Progenitor cell of endocrine pancreas (in vitro differentiated cells): ENCODE measurements at places on chromosomes 4 and X.
A peak's percentile ranks its signal among the peaks of the same experiment; 100 is the strongest.

- DNase-seq: no peak
These were observed 29.3 kb upstream of the UGT2B7 start for GRCh38 chr4:69066945-69067344.

DNA sequence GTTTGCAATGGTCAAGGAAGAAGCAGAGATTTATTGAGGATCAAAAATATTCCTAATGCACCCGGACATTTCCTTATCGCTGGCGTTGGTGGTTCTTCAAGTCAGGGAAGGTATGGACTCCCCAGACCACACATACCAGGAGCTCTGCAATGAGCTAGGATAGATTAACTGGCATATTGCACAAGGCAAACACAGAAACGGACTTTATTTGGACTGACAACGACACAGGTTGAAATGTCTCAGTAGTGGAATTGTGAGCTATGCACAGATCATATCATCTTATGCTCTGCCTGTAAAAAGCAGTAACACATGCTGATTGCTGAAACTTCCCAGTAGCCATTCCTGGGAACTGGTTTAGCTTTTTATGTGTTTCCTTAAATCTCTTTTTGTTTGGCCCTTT is 1.7 kb downstream of the TSPAN7 start:
- DNase-seq: no peak

GRCh38 chr4:16759931-16760582 is 138.4 kb downstream of the LDB2 start:
- no peak for DNase-seq

DNA sequence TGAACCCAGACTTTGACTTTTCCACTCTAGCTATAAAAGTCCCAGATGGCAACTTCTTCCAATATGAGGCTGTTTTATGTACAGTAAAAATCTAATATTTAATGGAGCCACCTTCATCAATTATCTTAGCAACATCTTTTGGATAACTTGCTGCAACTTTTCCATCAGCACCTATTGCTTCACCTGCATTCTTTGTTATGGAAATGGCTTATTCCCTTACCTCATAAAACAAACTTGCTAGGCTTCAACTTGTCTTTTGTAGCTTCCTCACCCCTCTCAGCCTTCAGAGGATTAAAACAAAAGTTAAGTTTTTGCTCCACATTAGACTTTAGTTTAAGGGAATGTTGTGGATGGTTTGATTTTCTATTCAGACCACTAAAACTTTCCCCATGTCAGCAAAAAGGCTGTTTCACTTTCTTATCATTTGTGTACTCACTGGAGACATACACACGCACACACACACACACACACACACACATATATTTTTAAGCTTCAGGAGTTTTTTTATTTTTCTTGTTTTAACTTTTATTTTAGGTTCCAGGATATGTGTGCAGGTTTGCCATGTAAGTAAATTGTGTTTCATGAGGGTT is 1296.1 kb upstream of the PABPC4L start:
- no peak for DNase-seq

DNA sequence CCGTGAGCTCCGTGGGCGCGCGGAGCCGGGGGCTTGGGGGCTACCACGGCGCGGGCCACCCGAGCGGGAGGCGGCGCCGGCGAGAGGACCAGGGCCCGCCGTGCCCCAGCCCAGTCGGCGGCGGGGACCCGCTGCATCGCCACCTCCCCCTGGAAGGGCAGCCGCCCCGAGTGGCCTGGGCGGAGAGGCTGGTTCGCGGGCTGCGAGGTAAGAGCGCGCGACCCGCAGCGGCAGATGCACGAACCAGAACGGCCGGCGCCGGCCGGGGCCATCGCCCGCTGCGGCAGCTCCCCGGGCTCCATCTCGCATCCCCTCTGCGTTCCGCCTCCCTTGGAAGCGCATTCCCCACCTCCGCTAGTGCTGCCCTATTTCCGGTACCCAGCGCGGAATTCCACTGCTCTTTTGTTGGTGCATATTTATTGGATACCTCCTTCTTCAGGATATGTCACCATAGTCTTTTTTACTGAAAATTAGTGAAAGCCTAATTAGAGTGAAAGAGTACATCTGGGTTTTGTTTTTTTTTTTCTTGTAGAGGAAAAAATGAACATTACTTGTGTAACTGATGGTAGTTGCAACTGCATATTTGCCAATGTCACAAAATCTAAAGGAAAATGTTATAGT is 797 bp downstream of the PKD2 start:
- peak; percentile 34 for DNase-seq

- DNase-seq: no peak
These were observed 157.3 kb downstream of the AASDH start for GRCh38 chr4:56229947-56230346.

- no peak for DNase-seq
These were observed 161.6 kb downstream of the SMIM20 start for GRCh38 chr4:26075583-26075982.

DNA sequence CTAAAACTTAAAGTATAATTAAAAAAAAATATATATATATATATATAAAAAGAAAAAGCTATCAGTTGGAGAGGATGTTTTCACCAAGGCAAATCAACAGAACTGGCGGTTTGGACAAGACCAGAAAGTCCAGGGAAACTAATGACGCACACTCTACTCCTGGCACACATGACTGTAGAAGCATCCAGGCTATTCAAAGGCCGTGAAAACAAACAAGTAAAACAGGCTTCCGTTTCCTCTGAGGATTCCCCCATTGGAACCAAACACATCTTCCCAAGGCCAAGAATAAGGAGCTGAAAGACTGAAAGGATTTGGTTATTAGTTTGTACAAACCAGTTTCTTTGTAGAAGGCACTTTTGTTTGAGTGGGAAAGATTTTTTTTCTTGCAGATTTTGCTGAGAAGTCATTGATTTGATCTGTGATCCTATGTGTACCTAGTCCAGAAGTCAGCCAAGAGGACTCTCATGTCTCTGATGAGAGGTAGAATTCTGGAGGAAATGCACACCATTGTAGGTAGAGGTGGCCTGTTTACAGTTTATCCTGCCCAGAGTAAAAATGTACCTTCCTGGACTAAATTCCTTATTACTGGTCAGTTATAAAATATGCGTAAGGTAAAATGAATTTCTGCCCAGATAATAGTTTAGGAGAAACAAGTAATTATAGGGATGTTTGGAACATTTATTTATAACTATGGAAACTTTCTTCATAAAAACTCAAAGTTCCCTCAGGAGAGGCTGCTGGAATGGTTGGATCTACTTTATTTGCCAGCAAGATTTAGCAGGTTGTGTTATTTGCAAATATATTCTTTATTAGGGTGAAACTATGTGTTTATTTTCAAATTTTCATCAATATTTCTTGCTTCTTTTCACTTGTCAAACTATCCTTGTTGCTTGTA is 66.5 kb downstream of the DMP1 start:
- DNase-seq: no peak

GRCh38 chr4:1509366-1509765 is 103.1 kb upstream of the NKX1-1 start:
- DNase-seq: no peak

DNA sequence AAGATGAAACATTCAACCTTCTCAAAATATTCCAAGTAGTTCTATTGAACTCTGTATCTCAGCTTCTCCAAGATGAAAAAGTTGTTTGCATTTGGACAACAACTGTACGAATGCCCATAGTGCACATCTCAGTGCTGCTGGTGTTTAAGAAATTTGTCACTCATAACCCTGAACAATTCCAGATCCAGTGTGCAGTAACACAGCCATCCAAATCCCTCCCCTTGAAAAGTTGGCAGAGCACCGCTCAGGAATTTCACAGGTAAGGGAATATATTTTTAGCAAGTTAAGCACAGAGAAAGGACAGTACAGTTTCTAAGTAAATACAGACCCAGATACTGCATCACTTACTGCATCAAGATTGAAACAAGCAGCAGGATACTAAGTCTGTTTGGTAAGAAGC is 104.7 kb downstream of the CNOT6L start:
- no peak for DNase-seq

DNA sequence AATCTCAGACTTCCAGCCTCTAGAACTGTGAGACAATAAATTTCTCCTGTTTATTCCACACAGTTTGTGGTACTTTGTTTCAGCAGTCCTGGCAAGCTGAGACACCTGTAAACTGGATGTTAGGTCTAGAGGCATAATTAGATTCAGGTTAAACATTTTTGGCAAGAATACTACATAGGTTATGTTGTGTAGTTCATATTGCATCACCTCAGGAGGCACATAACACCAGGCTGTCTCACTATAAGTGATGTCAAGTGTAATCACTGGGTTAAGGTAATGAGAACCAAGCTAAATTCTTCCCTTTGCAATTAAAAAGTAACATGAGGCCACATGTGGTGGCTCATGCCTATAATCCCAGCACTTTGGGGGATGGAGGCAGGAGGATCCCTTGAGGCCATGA is 214.2 kb downstream of the ZNF674 start:
- DNase-seq: no peak

DNA sequence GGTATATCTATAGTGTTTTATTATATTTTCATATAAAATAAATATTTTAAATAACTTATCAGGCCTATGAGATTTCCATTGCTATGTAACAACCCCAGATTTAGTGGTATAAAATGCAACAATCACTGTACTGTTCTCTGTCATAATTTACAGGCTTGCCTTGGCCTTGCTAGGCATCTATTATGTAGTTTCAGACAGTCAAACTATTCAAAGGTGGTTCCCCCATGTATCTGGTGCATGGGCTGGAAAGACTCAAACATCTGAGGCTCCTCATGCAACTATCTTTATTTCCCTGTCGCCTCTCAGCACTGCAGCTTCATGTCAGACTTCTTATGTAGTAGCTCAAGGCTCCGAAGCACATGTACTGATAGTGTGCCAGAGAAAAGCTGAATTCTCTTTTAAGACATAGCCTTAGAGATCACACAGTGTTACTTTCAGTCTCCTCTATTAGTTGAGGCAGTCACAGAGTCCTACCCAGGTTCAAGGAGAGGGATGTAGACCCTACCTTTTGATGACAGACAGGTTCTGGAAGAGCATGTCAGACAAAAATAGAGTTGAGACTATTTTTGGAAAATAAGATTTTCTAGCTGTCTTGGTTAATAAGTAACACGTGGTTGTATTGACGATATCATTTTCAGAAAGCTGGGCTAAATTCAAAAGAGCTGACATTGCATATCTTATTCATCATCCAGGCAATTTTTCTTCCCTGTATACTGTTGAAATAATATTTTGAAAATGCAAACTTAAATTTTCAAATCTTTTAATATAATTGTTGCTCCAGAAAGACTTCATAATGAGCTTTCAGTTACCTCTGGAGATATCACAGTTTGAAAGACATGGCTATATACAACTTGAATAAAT is 19.4 kb downstream of the MTTP start:
- DNase-seq: no peak

GRCh38 chr4:153297116-153297515 is 47.4 kb upstream of the MND1 start:
- no peak for DNase-seq

- DNase-seq: no peak
These were observed 890 bp downstream of the DCAF16 start for GRCh38 chr4:17809667-17810066.

- no peak for DNase-seq
These were observed 366.5 kb downstream of the FAT4 start for GRCh38 chr4:125681240-125681639.

- no peak for DNase-seq
These were observed 19.2 kb downstream of the DCUN1D4 start for GRCh38 chr4:51862199-51862598.

DNA sequence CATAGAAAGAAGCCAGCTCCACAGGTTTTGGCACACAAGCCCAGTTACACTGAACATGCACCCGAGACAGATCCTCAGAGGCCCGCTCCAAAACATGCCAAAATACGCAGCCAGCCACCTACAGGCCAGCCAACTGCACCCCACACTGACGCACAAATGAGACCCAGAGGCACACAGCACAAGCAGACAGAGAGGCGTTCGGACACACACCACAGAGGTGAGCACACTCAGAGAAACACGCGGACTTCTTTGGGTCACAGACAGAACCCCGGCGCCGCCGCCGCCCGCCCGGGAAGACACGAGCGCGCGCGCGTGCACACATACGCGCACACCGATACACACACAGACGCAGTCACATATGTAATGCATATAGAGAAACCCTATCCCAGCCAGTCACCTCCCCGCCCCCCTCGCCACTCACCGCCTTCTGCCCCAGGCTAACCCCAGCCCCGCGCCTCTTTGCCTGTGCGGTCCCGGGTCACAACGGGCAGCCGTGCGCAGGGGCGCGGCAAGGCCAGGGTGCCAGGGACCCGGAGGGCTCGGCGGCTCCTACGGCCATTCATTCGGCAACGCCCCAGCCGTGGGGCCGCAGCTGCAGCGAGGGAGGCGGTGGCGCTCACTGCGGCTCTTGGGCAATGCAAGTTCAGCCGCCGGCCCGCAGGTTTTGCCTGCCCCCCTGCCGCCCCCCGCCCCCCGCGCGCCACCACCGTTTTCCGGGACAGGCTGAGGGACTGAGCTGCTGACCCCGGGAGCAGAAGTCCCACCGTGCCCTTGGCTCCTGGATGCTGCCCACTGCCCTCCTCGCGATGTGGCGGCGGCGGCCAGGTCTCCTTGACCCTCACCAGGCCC is 553 bp downstream of the SEPTIN6 start:
- DNase-seq: peak; percentile 17

DNA sequence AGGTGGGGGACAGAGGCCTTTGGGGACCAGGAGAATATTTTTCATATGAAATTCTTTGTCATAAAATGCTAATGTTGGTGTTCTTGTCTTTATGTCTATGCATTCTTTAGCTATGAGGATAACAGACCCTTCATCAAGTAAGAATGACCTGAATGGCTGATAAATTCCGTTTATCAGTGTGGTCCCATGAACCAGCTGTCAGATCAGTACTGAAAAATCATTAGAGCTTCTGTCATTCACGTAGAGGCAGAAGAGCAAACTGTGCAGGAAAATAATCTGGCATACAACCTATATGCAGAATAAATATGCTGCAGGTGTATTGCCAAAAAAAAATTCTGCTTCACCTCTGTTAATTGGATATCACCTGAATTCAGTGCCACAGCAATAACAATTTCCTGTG is 828.6 kb downstream of the ADGRL3 start:
- DNase-seq: no peak

GRCh38 chrX:15566244-15566643 is 34.5 kb downstream of the ACE2 start:
- DNase-seq: no peak

- DNase-seq: no peak
These were observed 8.1 kb downstream of the LAMTOR3 start for GRCh38 chr4:99886146-99886545.

DNA sequence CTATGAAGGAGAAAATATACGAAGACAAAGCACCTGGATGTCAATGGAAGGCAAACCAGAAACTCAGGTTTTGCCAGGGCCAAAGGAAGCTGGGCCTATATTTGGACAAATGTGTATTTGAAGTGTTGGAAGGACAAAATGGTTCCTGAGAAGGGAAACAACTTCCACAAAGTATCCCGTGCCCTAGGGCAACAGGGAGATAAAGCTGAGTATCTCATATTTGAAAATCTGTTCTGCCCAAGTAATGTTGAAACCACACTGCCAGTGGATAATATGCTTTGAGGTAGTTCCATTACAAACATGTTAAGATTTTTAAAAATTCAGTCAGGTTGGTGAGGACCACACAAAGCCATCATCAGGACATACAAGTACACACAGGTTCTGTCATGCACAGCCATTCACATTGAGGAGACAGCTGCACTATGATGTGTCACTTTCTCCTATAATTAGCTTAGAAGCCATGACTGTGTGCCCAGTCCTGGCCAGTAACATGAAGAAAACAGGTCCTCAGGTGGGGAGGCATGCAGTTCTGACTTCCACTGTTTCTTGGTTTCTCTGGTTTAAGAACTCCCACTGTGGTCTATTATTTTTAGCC is 116.4 kb downstream of the PWWP3B start:
- no peak for DNase-seq

- DNase-seq: no peak
These were observed 45.9 kb downstream of the FGFRL1 start for GRCh38 chr4:1057403-1057745.

- no peak for DNase-seq
These were observed 140.3 kb downstream of the PJA1 start for GRCh38 chrX:69024931-69025330.
